Endothelial cell (in vitro differentiated cells): ENCODE measurements at places on chromosomes 2 and 18.

DNA sequence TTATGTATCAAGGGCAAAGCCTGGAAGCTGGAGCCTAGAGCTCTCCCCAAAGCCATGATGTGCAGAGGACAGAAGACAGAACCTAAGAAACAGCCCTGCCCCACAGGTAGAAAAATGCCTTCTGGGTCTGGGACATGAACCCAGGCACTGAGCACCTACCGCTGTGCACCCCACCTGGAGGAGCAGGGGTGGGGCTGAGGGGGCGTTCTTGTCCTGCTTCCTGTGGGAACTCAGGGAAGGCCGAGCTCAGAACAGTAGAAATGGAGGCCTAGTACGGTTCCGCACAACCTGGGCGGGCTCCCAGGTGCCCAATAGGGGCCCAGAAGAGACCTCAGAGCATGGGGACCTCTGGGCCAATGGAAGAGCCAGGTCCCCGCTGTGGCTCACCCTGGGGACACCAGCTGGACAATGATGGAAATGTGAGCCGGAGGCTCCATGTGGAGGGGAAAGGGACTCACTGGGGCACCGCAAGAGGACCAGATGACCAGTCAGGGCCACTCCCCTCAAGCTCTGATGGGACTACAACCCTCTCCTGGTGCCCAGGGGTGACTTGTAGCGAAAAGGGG, 3.2 kb downstream of the CRACDL start:
- no peak for DNase-seq

DNA sequence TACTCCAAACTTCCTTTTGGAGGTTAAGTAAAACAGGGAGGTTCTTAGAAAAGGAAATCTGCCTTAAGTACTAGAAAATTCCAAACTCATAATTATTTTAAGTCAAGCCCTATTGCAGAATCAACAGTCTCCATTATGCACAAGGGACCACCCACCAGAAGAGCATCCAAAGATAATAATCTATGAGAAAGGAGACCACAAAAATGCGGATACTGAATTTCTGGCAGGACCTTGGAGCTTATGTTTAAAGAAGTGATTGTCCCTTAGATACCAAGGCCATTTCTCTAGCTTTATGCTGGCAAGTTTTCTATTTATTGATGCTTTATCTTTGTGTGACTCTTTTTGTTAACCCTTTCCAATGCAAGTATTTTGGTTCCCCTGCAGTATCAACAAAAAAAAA, 404.0 kb upstream of the MMADHC start:
- no peak for DNase-seq

- peak; percentile 11 for DNase-seq
These were observed 593.9 kb upstream of the ZNF804A start for GRCh38 chr2:184004289-184004947.

DNA sequence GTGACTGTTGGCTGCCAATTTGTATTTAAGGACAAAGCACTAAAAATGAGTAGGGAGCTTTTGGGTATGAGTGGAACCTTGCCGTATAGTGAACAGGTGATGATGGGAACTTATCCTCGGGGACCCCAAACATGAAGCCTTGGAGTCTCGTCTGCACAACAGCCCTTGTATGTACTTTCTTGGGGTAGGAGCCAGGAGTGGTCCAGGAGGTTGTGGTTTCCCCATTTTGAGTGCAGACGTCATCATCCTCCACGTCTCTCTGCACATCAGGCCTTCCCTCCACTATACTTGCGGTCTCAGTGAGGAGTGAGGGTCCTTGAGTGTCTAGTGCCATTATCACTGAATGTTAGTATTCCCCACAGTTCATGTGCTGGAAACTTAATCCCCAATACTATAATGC, 101.5 kb upstream of the HS6ST1 start:
- DNase-seq = no peak

- peak; percentile 57 for DNase-seq
These were observed 31.1 kb downstream of the NAB1 start for GRCh38 chr2:190679813-190680591.

DNA sequence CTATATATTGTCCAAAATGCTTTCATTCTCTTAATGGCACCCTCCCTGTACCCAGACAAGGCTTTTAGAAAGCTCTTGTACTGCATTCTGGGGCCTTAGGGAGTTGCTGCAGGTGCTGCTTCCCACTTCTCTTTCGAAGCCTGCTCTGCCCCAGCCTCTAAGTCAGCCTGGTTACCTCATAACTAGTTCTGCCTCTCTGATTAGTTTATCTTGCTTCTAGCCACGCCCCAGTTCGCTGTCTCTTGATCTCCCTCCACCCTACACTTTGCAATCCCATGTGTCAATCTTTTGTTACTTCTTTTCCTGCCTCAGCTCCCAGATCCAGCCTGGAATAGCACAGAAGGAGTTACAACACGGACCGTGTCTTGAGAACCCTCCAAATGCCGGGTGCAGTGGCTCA, 13.8 kb upstream of the NCOA1 start:
- DNase-seq = no peak

- DNase-seq = no peak
These were observed 378.4 kb upstream of the HNRNPA3 start for GRCh38 chr2:176834226-176834625.

GRCh38 chr2:220117025-220117424, 489.6 kb downstream of the SLC4A3 start:
- DNase-seq = no peak

GRCh38 chr18:399631-400135, 100.8 kb downstream of the COLEC12 start:
- no peak for DNase-seq

DNA sequence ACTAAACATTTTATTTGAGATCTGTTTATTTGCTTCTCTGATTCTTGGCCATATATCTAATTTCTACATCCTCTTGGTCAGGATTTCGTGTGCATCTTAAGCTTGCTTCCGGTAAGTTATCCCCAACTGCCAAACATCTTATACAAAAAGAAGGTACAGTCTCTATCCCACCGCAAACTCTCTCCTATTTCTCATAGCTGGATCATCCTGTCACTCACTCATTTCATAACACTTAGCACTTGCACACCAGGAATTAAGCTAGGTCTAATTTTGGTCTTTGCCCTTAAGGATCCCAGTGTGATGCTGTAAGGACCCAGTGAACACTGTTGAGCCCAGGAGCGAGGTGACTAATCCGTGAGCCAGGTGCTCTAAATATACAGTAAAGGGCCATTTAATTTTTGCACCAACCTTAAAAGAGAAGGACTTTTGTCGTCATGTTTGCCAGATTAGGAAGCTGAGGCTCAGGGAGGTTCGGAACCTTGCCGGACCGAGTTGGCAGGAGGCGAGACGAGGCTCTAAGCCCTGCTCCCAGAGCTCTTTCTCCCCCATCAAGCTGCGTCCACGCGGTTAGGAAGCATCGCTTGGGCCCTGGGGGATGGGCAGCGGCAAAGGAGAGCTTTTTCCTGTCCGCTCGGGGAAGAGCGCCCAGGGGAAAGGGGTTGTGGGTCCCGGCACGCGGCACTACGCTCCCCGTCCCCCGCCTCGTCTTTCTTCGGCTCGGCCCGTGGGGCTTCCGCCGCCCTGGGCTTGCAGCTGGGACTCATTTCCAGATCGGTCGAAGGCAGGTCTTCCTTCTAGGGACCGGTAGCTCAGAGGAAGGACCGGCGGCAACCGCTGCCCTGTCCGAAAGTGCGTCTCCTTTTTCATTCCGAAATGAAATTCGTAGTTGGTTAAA, 4.1 kb upstream of the ITPRIPL1 start:
- peak; percentile 53 for DNase-seq

DNA sequence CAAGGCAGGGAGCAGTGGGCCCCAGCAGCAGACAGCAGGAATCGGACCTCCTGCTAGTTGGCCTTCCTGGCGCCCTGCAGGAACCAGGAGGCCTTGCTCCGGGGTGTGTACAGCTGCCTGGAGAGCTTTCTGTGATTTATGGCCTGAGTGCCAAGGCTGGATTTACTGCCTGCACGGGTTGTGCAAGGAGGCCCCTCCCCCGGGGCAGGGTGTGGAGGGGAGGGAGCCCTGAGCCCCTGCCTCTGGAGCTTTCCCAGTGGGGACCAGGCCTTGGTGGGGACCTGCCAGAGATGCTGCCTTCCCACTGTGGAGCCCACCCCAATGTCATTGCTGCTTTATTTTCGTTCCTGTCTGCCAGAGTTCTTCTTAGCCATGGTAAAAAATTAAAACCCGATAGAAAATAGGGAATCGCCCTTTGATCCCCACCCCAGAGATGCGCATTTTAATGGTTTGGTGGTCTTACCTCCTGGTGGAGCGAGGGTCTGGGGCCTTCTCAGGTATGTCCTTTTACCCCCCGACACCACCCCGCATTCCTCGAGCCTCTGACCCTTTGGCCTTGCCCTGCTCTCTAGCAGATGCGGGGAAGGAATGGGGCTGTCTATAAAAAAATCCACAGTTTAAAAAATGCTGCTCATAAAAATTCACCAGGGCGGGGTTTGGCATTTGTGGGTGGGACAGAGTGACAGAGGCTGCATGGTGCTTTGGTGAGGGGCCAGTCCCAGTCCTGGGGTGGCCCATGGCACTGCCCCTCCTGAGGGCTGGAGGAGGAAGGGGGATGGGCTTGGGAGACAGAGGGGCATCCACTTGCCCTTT, 6.9 kb upstream of the RALB start:
- DNase-seq = no peak

GRCh38 chr2:113965228-113965627, 75.3 kb downstream of the ACTR3 start:
- no peak for DNase-seq

GRCh38 chr2:8583400-8584173, 98.3 kb upstream of the ID2 start:
- peak; percentile 76 for DNase-seq

DNA sequence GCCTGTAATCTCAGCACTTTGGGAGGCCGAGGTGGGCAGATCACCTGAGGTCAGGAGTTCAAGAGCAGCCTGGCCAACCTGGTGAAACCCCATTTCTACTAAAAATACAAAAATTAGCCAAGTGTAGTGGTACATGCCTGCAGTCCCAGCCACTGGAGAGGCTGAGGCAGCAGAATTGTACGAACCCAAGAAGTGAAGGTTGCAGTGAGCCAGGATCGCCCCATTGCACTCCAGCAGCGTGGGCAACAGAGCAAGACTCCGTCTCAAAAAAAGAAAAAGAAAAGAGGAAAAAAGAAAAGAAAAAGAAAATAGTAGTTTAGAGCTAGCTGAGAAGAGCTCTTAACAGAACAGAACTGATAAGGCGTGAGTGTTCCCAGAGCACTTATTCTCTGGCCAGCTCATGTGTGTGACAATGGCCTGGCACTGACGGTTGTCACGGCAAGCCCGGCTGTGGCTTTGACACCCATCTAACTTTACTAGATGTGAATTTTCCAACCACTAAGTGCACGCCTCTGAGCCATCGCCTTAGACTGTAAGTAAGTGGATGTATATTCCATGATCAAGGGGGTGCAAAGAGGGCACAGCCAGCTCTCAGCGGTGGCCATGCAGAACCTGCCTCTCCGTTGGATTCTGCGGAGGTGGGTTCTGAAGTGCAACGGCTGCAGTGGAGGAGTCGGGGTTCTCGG, 80.0 kb downstream of the ZNF516 start:
- DNase-seq = no peak

- DNase-seq = no peak
These were observed 749.2 kb upstream of the CRIM1 start for GRCh38 chr2:35606394-35606793.

GRCh38 chr2:55962915-55963314, 39.3 kb upstream of the EFEMP1 start:
- no peak for DNase-seq

GRCh38 chr2:64574871-64575270, 50.7 kb downstream of the AFTPH start:
- no peak for DNase-seq

DNA sequence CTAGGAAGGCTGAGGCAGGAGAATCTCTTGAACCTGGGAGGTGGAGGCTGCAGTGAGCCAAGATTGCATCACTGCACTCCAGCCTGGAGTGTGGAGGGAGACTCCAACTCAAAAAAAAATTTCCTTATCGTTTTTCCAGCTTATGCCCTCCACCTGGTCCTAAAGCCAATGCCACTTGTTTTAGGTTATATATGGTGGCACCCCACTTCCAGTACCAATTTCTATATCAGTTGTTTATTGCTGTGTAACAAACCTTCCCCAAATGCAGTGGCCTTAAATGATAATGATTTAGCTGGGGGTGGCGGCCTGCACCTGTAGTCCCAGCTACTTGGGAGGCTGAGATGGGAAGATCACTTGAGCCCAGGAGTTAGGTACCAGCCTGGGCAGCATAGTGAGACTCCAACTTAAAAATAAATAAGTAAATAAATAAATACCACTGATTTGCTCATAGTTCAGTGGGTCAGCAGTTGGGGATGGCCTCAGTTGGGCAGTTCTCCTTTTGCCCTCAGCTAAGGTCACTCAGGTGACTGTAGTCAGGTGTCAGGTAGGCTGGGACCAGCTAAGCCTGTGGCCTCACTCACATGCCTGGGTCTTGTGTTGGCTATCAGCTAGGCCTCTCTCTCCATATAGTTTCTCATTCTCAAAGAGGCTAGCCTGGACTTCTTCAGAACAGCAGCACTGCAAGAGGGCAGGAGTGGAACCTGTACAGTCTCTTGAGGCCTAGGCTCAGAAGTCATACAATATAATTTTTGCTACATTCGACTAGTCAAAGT, 113.7 kb upstream of the GATA6 start:
- no peak for DNase-seq

- no peak for DNase-seq
These were observed 1435.4 kb upstream of the LRRTM1 start for GRCh38 chr2:81739966-81740365.

DNA sequence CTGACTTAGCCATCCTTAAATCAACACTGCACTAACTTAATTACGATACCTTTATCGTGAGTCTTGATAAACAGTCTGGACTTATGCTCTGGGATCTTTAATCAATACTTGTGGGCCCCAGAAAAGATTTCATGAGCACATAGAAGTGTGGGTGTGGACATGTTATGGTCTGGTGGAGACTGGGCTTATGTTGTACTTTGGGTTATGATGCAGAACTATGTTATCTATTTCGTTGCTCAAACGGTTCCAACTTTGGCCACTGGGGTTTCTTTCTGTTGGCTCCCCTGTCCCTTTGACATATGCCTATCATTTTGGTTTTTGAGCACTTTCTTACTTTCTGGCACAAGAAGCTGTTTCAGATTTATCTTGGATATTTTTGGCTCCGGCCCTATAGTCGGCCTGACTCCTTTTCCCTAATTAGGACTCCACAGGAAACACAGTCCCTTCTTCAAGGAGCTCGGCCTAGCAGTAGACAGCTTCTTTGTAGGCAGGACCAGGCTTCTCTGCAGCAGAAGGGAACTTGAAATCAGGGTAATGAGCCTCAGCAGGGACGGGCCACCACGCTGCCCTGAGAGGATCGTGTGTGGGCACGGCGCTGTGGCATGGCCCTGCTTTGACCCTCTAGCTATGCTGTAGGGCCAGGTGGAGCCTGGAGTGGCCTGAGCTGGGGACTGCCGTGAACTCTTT, 54.6 kb upstream of the TXNDC2 start:
- no peak for DNase-seq

GRCh38 chr2:223084873-223085272, 32.9 kb downstream of the KCNE4 start:
- DNase-seq = no peak

DNA sequence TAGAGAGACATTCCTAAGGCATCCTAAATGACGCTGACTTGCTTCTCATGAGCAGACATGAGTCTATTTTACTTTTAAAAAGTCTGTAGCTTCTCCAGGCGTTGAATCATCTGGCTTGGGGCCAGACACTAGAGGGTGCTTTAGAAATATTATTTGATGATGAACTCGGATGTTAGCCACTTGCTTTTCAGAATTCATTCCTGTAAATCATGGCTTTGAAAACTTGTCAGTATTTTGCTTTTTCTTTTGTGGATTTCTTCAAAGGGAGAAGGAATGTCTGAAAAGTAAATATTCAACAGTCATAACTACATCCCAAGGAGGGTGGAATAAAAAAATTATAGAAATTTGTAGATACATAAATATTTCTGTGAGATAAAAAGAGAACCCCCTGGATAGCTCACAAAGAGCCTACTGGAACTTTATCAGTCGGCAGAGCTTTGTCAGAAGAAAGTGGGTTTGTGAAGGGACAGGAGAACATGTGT, 370.8 kb downstream of the OSR1 start:
- DNase-seq = no peak
